Retinal pigment epithelial cell (primary cell): ENCODE measurements at places on chromosomes 16 and 17.

GRCh38 chr17:45929344-45929743 is 35.0 kb downstream of the MAPT start:
- no peak for DNase-seq

DNA sequence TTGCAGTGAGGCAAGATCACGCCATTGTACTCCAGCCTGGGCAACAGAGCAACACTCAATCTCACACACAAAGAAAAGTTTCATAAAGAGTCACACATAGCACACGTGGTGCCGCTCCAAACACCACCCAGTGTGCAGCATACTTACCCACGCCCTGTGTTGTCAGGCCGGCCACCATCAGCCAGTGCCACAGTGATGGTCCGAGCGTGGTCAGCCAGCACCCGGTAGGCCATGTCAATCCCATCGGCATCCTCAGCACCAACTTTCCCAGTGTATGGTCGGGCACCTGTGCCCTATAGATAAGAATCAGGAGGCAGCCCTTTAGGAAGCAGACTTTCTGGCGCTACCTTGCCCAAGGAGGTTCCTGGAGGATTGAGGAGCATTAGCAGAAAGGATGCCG is 17.7 kb upstream of the EXOSC6 start:
- no peak for DNase-seq

DNA sequence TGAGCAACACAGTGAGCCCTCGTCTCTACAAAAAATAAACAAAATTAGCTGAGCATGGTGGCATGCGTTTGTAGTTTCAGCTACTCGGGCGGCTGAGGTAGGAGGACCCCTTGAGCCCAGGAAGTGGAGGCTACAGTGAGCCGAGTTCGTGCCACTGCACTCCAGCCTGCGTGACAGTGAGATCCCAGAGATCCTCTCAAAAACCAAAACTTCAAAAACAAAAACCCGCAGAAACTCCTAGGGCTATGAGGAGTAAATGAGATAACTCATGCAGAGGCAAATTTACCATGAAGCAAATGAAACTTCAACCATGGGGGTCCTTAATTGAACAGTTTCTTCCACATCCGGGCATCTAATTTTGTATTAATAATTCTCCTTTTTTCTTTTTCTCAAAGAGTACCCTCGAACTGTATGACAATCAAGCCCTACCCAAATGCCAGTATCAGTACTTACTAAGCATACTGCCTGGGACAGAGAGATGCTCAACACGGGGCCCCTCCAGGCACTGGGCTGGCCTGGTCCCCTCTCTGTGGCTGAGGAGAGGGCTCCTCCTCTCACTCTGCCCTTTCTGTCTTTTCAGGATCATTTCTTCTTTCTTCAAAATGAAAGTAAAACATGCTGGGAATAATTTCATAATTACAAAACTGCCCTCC is 789 bp upstream of the PIPOX start:
- no peak for DNase-seq

DNA sequence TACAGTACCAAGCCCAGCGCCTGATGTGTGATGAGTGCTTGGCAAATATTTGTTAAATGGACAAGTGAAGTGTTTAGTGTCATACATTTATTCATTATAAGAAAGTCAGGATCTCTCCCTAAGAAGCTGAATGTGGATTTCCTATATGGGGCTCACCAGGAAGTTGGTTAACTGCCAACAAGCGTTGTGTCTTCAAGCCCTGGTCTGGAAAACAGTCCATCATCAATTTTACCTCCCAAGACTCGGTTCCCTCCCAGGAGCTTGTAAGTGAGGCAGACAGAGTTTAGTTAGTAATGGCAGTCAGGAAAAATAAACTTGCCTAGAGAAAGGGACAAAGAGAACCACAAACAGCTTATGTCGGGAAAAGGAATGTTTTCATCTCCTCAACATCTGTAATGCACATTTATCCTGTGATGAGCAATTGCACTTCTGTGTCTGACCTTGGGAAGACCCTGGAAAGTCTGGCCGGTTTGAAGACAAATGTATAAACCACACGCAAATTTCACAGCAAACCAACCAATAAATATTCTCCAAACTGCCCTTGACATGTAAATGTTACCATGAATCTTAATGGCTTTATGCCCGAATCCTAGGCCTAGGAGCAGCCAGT is 28.3 kb downstream of the C16orf95 start:
- DNase-seq = no peak

DNA sequence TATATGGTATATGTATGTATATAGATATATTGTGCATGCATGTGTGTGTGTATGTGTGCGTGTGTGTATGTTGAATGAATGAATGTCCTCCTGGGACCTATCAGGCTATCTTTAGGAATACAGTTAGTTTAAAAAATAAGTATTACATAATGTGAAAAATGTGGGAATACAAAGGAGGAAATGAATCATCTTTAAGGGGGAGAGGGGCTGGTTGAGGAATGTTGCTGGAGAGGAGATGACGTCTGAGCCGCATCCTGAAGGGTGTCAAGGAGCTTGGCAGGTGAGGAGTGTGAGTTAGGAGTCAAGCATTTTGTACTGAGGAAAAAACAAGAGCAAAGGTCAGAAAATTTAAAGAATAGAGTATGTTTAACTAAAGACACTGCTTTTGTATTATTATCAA is 62.4 kb upstream of the NLK start:
- peak; percentile 38 for DNase-seq

DNA sequence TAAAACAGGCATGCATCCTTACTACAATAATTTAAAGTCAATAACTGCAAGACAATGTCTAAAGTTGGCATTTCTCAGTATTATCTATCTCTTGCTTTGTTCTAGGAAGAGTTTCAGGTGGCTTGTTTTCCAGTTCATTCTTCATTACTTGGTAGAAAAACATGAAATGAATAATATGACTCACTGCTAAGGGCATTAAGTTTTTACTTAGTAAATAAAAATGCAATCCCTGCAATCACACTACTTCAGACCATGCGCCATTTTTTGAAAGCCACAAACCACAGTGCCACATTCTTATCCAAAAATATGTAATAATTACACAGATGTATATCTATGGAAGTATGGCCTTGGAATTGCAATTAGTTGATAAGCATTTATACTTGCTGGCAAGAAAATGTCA is 55.4 kb downstream of the CREBBP start:
- peak; percentile 82 for DNase-seq

DNA sequence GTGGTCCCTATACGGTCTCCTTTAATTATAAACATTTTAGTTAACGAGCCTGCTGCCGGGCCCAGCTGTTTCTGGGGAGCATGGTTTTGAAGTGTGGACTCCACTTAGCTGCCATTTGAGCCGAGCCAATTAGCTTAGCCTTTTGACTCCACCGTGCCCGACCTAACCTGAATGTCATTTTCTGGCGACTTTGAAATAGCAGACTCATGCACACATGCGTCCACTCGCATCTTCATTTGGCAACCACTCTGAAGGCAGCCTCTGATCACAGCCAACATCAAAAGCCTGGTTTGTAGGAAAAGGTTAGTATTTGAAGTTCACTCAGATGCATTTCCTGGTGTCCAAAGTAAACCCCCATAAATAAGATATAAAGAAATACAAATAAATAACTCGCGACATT is 16.8 kb downstream of the AXIN2 start:
- DNase-seq = no peak

GRCh38 chr17:80844418-80844990 is 147.1 kb upstream of the CHMP6 start:
- peak; percentile 71 for DNase-seq

- DNase-seq = no peak
Observed at GRCh38 chr17:3890878-3891219, 2.0 kb downstream of the CAMKK1 start.

GRCh38 chr17:6677158-6677831 is 25.7 kb downstream of the C17orf100 start:
- no peak for DNase-seq

DNA sequence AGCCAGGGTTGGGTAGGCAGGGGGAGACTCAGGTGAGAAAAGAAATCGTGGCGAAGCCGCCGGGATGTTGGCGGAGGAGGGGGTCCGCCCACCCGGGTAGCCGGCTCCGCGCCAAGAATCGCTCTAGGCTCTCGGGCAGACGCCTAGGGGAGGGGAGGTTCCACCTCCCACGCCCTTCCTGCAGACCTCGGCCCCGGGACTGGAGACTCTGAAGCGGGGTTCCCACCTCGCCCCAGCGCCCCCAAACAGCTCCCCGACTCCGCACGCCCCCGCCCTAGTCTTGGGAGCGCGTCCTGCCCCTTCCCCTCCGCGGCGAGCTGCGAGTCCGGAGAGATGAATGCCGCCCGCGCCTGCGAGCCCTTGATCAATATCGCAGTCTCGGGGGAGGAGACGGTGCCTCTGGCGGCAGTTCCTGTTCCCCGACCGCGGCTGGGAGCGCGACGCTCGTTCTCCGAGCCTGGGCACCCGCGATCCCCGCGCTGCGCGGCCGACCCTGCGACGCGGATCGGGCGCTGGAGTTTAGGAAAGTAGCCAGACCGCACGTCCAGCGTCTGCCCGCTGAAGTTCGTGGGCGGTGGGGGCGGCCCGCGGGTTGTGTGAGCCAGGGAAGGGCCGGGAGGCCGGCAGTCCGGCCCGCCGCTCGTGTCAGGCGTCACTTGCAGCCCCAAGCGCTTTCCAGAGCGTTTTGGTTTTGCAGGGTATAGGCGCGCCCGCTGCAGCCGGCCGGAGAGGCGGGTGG is 790 bp downstream of the CRHR1 start:
- no peak for DNase-seq

GRCh38 chr17:35286120-35286781 is 43.4 kb downstream of the SLFN5 start:
- DNase-seq = no peak
